ENCODE measurements at places on chromosomes 11 and 22.
A peak's percentile ranks its signal among the peaks of the same experiment; 100 is the strongest.

DNA sequence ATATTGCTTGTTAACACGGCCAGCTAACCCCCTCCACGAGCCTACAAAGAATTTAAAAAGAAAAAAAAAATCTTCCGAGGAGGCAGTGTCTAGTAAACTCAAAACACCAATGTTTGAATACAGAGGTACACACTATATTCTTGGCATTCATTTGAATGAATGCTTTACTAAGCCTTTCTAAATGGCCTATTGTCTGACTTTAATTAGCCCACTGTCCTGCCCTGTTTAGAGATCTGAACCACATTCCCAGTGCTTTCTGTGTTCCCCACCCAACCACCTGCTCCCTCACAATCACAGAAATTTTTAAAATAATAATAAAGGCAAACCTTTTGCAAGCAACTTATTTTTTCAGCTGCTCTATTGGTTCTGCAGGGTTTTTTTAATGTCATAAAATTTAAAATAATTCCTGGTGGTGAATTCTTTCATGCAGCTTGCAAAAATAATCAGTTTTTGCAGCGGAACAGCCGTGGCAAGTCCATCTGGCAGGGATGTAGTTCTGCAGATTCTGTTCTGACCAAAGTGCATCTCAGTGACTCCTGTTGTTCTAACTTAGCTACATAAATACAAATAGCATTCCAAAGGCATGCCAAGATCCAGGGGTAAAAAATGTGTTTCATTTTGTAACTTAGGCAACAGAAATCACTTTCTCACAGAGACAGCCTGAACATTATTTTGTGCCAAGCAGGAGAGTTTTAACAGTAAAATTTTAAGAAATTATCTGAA is 23.8 kb downstream of the POU2AF2 start:
- DNase-seq = no peak

GRCh38 chr11:8243458-8243857 is 20.2 kb downstream of the LMO1 start:
- DNase-seq = no peak

DNA sequence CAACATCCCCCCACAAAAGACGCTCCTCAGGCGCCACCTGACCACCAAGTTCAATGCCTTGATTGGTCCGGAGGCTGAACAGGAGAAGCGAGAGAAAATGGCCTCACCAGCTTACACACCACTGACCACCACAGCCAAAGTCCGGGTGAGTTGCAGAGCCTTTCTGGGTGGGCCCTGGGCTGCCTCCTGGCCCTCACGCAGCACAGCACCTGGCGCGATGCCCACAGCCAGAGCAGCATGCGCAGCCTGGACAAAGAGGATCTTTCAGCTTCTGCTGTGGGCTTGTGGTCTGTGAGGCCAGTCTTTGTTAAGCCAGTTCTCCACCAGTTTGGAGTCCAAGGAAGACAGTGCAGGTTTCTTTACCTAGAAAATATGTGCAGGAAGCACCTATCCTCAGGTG is 21.6 kb downstream of the CYB5R2 start:
- DNase-seq = no peak

DNA sequence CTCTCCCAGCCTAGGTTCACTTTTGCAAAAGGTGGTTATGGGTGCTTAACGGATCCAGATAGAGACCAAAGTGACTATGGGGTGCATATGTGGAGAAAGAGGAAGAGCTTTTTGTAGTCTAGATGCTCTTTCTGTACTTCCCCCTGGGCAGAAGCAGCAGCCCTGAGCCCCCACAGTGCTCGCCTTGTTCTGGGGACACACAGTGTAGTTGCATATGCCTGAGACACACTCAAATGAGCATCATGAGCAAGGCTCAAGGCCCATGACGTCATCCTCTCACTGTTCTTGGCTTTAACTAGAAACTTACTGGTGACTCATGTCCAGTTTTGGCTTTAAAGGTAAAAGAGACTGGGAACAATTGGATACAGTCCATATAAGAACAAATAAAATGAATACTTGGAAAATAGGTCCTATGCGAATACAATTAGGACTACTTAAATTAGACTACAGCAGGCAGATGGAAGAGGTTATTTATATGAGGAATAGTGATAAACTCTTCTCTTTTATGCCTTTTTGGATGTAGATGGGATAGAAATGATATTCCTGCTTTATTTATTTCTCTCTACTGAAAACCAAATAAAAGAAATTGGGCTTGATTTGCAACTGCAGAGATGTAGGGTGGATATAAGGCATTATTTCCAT is 20.1 kb upstream of the PEX26 start:
- peak; percentile 84 for DNase-seq

DNA sequence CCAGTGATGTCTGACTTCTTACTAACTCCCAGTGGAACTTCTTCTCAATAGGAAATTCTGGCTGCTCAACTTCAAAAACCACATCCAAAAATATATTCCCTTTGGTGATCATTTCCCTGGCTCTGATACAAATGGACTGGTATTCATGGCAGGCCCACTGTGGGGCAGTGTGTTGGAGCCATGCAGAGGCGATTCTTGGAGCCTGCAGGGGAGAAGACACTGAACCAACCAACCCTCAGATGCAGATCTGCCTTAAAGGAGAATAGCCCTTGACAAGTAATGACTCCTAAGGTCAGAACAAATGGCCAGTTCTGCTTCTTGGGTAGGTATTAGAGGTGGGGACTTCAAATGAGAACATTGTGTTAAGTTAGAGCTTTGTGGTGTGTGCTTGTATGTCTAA is 12.2 kb downstream of the OR4D9 start:
- no peak for DNase-seq

DNA sequence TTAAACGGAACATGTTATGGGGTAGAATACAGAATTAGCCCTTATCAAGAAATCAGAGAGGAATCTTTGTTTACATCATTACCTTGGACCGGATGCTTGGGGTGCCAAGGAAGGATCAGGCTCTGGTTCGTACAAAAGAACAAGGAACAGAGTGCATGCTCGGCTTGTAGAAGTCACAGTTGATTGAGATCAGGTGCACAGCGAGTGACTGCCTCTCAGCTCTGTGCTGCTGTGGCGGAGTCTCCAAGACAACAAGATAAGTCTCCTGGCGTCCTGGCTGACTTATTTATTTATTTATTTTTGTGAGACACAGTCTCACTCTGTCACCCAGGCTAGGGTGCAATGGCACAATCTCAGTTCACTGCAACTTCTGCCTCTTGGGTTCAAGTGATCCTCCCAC is 31.8 kb downstream of the GLB1L2 start:
- no peak for DNase-seq

- no peak for DNase-seq
Measured at GRCh38 chr11:72627594-72628281, 46.5 kb downstream of the PDE2A start.
